ENCODE measurements at places on chromosomes 3 and 15.

- no peak for DNase-seq
Observed at GRCh38 chr15:70278644-70279043, 180.9 kb upstream of the TLE3 start.

DNA sequence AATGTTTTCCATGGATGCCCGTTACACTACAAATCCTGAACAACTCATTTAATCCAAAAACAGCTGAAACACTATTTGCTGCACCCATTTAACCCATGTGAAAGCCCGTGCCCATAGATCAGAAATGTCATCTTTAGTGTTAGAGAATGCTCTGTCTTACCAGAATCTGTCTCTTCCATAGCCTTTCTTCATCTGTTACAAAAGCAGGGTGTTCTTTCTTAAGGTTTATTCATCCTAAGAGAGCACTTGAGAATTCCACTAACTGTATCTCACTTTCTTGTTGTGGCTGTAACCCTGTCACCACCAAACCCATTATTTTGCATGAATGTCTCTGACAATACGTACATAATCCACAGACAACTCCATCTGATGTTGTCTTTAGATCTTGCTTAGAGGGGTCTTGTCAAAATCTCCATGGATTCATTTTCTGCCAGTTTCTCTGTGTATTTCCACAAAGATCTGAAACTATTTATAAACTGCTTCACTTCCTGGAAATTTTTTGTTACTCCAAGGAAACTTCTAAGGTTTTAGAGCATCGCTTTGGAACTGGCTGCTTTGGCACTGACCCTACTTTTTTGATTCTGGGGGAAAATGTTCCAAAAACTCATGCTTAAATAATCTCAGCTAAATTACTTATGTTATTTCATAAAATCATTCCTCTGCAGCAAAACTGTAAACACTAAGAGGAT, 167.8 kb upstream of the CCDC54 start:
- no peak for DNase-seq

- no peak for DNase-seq
Observed at GRCh38 chr15:99963976-99964375, 230.7 kb upstream of the LYSMD4 start.

GRCh38 chr3:6025032-6025431, 835.9 kb upstream of the GRM7 start:
- no peak for DNase-seq

GRCh38 chr15:39454189-39454986, 126.5 kb upstream of the THBS1 start:
- no peak for DNase-seq

DNA sequence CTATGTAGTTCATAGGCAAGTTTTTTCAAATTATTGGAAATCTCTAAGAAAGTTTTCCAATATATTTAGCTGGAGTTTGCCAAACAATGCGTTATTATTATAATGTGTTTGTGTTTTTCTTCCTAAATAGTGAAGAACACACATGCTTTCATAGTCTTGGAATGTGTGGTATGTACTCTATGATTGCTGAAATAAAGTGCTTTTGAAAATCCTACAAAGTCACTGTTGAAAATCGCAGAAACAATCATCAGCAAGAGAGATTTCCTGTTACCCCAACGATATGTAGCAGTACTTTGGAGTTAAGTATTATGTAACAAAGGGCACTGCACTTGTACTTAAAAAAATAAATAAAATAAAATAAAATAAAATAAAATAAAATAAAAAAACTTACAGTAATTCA, 796.2 kb downstream of the NAALADL2 start:
- DNase-seq, result no peak

DNA sequence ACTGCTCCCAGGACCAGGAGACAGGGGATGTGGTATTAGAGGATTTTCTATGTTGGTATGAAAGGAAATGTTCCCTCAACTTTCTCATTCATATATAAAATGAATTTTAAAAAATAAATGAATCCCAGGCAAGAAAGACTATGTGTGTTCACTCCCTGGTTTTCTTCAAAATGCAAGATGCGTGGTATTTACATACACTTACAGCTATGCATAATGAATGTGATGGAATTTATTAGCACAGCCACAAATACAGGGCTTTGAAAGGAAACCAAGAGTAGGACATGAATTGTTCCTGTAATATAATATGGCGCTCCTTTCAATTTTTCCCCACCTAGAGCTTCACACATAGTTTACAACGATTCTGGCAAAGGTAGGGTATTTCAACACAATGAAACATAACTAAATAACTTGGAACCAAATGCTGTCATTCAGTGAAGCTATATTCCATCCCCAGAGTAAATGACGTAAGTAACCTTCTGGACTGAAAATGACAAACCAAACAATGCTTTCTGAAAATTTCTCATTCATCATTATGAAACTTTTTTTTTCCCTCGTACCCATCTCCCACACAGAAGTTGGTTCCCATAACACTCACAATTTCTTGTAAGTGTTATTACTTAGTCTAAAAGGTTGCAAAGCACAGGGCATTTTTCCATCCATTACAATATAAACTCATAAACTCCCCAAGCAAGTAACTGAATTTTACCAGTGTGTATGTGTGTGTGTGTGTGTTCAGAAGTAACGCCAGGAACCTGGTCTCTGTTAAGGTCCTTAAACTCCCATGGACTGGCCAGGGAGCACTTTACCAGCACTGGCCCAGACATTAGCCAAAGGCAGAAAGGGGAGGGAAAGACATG, 41.8 kb downstream of the CBLB start:
- DNase-seq, result no peak

GRCh38 chr3:12100784-12101183, 57.9 kb downstream of the TIMP4 start:
- no peak for DNase-seq

DNA sequence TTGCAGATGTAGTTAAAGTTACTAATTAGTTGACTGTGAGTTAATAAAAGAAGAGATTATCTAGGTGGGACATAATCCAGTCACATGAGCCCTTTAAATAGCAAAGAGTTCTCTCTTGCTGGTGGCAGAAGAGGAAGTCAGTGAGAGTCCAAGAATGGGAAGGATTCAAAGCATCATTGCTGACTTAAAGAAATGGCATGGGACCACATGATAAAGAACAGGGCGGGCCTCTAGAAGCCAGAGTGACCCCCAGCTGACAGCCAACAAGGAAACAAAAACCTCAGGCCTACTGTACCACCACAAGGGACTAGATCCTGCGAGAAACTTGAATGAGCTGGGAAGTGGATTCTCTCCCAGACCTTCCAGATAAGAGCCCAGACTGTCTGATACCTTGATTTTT, 447.2 kb upstream of the CCDC54 start:
- DNase-seq, result no peak

GRCh38 chr3:174317005-174317404, 542.1 kb upstream of the NAALADL2 start:
- no peak for DNase-seq

- no peak for DNase-seq
Observed at GRCh38 chr3:18382760-18383369, 42.3 kb downstream of the SATB1 start.

GRCh38 chr15:27352136-27352535, 381.2 kb downstream of the GABRG3 start:
- DNase-seq, result no peak

GRCh38 chr3:54874816-54875556, 52.9 kb downstream of the LRTM1 start:
- no peak for DNase-seq

GRCh38 chr15:40936709-40937666, 7.8 kb downstream of the DLL4 start:
- DNase-seq, result no peak

GRCh38 chr3:46400000-46400734, 6.7 kb downstream of the CCR5AS start:
- DNase-seq, result peak; percentile 59

GRCh38 chr3:104961851-104962250, 404.9 kb upstream of the ALCAM start:
- no peak for DNase-seq

GRCh38 chr15:58203537-58203936, 65.4 kb downstream of the AQP9 start:
- no peak for DNase-seq

- DNase-seq, result no peak
Observed at GRCh38 chr15:94792196-94792595, 560.8 kb downstream of the MCTP2 start.

DNA sequence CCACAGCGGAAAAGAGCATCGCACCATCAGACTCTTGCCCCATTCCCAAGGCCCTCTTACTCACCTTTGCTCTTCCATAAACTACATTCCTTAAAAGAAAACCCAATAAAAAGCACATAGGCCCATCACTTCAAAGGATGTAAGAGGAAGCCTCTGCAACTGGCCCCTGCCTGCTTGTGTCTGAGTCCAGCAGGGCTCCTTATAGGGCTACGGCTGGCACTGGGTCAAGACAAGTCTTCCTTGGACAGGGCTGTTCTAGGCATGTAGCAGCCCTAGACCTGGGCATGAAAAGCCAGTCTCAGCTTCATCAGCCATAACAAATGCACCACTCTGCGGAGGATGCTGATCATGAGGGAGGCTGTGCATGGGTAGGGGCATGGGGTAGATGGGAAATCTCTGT, 218.3 kb downstream of the NTRK3 start:
- DNase-seq, result no peak

DNA sequence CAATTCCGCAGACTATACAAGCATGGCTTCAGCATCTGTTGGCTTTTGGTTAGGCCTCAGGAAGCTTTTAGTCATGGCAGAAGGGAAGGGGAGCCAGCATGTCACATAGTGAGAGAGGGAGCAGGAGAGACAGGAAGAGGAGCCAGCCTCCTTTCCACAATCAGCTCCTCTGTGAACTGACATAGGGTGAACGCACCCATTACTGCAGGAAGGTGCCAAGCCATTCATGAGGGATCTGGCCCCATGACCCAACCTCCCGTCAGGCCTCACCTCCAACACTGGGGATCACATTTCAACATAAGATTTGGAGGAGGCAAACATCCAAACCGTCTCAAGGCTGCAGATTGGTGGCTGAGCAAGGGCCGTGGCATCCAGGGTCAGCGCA, 106.3 kb downstream of the LRRK1 start:
- no peak for DNase-seq

GRCh38 chr3:23052620-23053019, 150.5 kb upstream of the UBE2E2 start:
- DNase-seq, result no peak

DNA sequence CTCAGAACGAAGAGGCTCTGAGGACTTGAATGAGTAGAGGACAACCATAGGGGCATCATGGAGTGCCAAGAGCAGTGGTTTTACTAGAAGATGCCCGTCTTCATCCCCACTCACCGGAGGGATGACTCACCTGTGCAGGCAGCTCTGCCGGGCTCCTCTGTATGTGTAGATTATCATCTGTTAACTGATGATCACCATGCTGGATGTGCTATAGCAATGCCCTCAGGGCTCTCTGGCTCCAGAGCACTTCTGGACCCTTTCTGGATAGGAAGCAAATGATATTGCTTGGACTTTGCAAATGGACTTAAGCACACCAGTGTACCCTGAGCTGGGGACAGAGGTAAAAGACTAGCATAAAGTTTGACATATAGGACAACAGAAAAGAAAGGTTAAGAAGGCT, 10.2 kb upstream of the TGFBR2 start:
- DNase-seq, result no peak

GRCh38 chr3:115108614-115109013, 38.5 kb downstream of the ZBTB20 start:
- DNase-seq, result no peak

DNA sequence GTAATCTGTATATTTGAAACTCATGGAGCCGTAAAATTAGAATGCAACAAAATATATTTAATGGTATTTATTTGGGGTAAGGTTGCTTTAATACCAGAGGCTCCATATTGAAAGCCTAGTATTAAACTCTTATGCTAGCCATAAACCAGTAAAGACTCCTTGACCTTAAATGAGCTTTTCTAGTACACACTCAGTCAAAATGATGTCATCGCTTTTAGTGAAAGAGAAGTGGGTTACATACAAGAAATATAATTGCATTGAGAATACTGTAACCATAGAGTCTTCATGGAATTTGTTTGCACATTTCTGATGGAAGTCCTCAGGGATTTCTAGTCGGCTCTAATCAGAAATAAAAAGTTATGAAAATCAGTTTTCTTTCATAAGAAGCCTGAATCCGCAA, 757.6 kb downstream of the GBE1 start:
- no peak for DNase-seq

DNA sequence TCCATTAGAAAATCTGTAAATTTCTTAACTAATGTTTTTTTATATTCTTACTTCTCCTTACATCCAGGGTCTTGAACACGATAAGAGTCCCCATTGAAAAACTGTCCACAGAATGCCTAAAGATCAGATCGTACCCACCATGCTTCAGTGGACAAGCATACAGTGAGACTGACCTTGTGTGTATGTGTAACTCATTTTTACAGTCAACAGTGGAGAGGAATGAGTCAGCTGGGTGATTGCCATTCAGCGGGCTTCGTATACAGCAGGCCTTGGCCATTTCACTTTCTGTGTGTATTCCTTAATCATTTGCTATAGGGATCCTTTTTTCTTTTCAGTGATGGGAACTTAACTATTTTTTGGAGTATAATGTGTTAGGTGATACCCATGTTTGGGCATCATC, 10.6 kb downstream of the PARP14 start:
- no peak for DNase-seq

- no peak for DNase-seq
Observed at GRCh38 chr15:32656091-32656490, 14.6 kb downstream of the SCG5 start.

DNA sequence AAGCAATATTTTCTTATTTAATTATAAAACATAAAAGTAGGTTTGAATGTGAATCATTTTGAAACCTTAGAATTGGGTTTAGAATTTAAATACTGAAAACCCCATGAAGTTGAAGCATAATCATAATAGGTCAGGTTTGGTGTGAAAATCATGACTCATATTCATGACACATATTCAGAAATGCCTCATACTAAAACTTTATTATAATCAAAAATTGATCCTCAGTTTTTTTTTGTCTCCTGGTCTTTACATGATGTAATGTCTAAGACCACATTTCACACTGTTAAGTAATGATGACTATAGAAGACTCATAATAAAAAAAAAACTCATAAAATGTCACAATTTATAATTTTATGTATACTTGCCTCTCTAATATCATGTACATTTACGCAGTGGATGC, 190.4 kb downstream of the FOXP1 start:
- DNase-seq, result no peak

- DNase-seq, result no peak
Observed at GRCh38 chr3:191290311-191291025, 38.7 kb upstream of the CCDC50 start.

DNA sequence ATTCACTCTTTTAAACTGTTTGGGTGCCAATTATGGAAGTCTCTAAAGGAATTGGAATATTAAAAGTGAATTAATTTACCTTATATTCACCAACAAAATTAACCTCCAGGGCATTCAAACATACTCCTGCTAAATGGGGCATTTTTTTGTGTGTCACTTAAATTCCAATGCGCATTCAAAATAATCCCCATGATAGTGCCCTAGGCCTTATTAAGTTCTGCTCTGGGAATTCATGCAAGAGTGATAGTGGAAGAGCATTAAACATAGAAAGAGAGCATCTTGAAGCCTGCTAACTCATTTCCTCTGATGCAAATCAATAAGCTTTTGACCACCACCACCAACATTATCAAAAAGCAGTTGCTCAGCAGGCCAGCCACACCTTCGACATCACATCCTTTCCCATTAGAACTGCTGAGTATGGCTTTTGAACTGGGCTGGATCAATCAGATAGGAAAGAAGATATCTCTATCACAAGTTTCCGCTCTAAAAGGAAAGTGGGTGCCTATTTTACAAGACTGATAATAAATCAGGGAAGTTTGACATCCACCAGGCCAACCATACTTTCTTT, 156.7 kb downstream of the TMCO5A start:
- no peak for DNase-seq

Measured in H54 (cell line).